ENCODE measurements at places on chromosomes 12 and 14.

DNA sequence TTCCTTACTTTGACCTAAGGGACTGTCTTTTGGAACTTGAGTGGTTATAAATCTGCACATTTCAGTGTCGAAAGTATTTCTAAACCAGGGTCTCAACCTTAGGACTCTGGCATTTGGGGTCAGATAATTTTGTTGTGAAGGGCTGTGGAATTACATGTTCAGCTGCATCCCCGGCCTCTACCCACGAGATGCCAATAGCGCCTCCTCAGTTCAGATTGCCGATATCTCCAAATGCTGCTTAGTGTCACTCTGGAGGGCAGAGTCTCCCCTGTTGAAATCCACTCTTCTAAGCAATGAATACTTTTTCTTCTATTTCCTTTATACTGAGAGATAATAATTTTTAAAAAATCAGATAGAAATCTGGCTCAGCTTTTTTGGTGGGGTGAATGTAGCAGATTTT, 379.4 kb upstream of the RGS6 start:
- DNase-seq = no peak

GRCh38 chr12:12954878-12955625, 3.1 kb upstream of the GPRC5D start:
- DNase-seq = no peak

GRCh38 chr14:93548102-93548843, 117.5 kb downstream of the UNC79 start:
- no peak for DNase-seq

- no peak for DNase-seq
Measured at GRCh38 chr14:60509438-60510253, 700 bp downstream of the SIX6 start.

DNA sequence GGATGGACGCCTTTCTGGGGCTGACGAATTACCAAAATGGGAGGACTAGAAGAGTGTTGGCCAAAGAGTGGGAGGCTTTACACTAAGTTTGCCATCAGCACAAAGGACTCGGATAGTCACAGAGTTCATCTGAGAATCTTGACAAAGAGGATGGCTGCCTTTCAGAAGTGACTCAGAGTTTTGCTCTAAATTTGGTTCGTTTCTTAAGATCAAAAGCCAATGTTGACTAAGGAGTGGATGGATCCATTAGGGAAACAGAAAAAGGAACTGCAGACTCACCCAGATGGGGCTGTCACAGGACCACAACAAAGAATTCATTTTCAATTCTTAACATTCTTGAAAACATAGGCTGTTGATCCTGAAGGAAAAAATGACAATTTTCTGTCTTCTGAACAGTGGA, 81.3 kb upstream of the DUSP6 start:
- no peak for DNase-seq

- peak; percentile 59 for DNase-seq
Measured at GRCh38 chr12:9673404-9674225, 4.1 kb downstream of the CLEC2D start.

- no peak for DNase-seq
Measured at GRCh38 chr12:78181544-78182162, 351.0 kb downstream of the NAV3 start.

DNA sequence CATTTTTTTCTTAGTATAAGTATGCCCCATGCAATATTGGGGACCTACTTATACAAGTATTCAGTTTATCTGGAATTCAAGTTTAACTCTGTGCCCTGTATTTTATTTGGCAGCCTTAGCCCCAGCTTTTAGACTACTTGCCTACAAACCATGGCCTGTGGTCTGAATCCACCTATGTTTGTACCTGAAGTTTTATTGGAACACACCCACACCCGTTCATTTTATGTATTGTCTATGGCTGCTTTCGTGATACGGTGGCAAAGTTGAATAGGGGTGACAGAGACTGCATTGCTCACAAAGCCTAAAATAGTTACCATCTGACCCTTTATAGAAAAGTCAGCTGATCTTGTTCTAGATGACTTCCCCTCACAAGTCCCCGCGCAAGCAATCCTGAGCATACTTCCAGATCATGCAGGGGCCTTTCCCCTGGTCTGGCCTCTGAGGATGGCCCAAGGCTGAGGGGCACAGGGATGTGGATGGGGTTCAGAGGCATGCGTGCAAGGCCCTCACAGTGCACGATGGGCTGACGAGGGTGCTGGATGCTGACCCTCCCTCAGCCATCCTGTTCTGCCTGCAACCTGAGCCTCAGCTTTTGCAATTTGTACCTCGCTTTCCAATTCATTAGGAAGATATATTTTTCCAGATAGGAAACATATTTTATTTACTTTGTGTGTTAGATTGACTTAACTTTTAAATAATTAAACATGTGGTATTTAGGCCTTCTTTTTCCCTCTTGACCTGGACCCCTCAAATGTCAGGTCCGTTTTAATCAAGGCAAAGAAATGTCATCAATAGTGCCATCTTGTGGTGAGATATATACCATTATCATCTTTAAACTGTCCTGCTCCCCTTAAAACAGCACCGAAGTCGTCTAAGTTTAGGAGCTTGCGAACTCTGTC, 527.3 kb upstream of the CCDC196 start:
- DNase-seq = peak; percentile 60

DNA sequence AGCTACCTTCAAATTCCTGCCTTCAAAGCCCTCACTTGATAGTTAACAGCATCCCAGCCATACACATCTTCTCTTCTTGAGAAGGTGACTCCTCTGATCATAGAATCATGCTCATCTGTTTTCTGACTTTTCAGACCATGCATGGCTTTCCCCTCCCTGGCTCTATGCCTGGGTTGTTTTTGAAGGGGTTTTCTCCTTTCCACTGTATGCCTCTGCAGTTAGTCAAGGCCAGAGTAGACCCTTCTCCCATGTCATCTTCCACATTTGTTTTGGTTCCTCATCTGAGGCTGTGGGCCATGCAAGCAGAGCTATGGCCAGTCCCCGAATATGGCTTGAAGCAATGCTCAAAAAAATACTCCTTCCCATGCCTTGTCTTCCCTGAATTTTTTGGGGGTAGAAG, 14.3 kb upstream of the MCRS1 start:
- no peak for DNase-seq

GRCh38 chr12:15928870-15929571, 17.9 kb downstream of the DERA start:
- no peak for DNase-seq

DNA sequence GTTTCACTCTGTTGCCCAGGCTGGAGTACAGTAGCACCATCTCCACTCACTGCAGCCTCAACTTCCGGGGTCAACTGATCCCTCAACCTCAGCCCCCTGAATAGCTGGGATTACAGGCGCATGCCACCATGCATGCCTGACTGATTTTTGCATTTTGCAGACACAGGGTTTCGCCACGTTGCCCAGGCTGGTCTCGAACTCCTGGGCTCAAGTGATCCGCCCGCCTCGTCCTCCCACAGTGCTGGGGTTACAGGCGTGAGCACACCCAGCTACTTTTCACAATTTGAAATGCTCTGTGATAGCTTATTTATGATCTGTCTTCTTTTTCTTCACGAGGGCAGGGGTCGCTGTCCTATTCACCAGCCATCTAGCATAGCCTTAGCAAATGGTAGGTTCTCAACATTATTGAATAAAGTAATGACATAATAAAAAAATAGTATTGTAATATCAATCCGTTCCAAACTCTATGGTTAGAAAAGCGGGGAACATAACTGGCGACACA, 477 bp upstream of the DDX47 start:
- DNase-seq = no peak

GRCh38 chr14:61260939-61261776, 20.0 kb downstream of the TMEM30B start:
- no peak for DNase-seq

- DNase-seq = no peak
Measured at GRCh38 chr12:115661112-115661511, 616.4 kb downstream of the MED13L start.

- no peak for DNase-seq
Measured at GRCh38 chr12:2456122-2456812, 338.5 kb upstream of the FKBP4 start.

- DNase-seq = no peak
Measured at GRCh38 chr14:40894846-40895245, 711.8 kb upstream of the LRFN5 start.

DNA sequence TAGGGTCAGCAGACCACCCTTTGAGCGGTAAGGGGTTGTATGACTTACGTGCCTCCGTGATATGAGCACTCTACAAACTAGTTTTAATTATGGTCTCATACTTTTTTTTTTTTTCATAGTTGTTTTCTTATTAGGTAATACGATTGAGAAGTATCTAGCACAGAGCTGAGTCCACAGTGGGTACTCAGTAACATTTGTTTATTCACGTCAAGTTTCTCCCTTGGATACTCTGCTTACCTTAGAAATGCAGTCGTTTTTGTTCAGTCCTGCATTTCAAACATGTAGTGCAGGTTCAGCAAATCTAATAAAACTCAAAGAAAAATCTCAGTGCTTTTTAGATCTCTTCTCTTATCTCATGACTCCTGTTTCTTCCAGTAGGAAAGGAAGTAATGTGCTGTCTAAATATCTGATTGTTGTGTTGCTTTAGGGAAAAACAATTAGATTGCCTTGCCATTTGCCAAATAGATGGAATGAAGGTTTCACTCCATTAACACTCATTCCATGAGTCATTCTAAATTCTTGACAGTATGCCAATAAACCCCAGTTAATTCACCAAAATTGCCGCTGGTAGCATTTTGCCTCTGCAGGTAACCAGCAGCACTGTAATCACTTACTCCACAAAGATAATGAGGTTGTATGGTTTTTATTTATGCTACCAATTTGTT, 118.9 kb downstream of the PTCSC3 start:
- no peak for DNase-seq

DNA sequence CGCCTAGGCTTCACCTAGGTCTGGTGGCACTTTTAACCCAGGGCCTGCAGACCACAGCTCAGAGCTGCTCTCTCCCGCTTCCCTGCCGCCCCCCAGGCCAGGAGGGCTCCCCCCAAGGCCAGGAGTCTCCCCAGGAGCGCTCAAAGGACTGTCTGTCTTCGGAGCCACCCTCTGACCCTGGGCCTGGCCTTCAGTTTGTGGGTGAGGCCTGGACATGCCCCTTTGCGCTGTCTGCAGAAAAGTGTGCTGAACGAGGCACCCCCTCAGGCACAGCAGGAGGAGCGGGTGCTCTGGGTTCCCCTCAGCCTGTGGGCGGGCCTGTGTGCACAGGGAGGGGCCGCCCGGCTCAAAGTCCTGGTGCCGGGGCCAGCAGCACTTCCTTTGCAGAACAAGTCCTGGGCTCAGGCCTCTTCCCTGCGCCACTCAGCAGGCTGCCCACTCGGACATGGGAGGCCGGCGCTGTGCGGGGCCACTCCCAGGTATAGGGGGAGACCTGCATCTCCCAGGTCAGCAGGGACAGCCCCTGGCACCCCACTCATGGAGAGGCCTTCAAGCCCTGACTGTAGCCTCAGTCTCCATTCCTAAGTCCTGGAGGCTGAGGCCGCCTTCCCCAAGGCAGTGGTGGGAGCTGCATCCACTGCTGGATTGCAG, 14.3 kb downstream of the DEGS2 start:
- DNase-seq = no peak

DNA sequence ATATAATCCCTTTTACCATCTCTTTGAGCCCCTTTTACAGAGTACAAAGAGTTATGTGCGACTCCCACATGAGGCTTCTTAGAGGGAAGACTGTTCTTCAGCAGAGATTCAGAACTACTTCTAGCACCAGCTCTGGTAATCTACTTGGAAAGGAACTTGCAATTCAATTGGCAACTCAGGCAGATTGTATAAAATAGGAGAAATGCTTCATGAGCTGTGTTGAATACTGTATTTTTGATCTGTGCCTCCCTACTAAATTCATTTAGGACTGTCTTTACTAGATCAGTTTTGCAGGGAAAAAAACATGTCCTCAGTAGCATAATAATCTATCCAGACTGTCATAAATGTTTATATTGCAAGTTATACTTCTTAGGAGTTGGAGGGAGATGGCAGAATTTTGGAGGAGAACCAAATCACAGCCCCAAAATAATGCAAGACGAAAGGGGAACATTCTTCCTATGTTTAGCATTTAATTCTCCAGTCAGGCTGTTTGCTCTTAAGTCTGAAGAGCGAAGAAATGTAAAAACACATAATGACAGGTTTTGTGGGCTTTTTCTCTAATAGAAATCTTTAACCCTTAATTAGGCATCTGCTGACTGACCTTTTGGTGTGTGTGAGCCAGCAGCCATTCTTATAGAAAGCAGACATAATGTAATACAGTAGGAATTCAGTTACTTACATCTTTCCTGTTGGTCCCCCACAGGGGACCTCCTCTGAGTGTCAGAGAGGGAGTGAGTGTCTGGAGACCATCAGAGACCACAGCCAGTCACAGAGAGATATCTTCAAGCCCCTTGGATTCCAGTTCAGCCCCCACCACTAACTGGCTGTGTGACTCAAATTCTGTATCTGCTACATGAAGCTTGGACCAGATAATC, 3.9 kb downstream of the ANO4 start:
- DNase-seq = no peak

- no peak for DNase-seq
Measured at GRCh38 chr12:6722863-6723262, 983 bp upstream of the COPS7A start.

GRCh38 chr14:94555991-94556390, 5.3 kb upstream of the SERPINA4 start:
- no peak for DNase-seq

DNA sequence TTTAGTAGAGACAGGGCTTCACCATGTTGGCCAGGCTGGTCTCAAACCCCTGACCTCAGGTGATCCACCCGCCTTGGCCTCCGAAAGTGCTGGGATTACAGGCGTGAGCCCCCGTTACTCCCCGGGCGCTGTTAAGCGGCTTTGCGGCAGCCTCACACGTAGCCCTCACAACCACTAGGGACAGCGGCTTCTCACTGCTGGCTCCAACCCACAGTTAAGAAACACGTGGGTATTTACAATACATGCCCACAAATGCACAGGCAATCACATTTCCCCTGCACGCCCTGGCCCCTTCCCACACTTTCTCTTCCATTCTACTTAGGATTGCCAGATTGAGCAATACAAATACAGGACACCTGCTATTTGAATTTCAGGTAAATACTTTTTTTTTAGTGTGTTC, 37.0 kb upstream of the EIF5 start:
- DNase-seq = no peak

- no peak for DNase-seq
Measured at GRCh38 chr12:6394398-6394797, 10.4 kb downstream of the LTBR start.

DNA sequence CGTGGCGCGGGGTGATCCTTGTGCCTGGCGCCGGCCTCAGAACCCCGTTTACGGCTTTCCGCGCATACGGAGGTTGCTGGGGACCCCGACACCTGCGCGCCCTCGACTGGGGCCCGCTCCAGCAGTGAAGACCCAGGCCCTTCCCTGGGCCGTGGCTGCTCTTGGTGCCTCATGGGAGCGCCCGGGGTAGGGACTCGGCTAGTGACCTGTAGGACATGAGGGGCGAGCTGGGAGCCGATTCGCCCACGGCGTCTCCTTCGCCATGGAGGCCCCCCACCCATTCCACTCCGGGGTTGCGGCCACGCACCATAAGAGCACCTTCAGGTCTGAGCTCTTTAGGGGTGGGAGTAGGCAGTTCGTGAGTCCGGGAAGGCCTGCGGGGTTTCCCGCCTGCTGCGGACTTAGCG, 14.2 kb upstream of the PAX9 start:
- DNase-seq = no peak

Data from CD4-positive, alpha-beta T cell treated with Interleukin-2 at 100 ng/mL for 4 hours (primary cell).